ENCODE measurements at places on chromosomes 12 and 14. TPM values are rescaled to one million over a fixed set of nuclear protein-coding genes. Genes with fewer than 3 reads are reported as not detected.

DNA sequence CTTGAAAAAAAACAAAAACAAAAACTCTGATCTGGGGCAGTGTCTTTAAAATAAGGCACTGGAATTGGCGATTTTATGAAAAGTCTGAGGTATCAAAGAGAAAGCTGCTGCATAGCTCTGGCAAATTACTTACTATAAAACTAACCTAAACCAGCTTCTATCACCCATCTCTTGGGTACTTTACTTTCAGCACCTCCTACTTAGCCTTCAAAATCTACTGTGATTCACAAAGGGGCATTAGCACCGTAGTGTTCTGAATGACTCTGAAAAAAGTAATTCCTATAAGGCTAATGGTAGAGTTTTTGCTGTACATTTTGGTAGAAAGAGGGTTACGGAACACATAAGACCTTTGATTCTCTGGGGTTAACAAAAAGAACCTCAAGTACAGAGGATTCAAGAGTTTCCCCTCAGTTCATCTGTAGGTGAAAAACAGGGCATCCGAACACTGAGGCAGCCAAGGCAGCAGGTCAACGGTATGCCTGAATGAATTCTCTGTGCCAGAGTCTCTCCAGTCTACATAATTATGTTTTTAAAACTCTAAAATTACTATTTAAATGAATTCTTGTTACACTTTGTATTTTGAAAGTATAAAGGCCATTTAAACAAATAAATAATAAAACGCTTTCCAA lies 101.5 kb downstream of the ELK3 start:
- no peak for DNase-seq
- H3K27ac ChIP-seq = no peak overlapping the region
- no peaks in the 10 kb centered on the region for H3K4me1 ChIP-seq
- no peak overlapping the region for H3K4me3 ChIP-seq

PZP gene
- polyA plus RNA-seq = 0.06 TPM

DNA sequence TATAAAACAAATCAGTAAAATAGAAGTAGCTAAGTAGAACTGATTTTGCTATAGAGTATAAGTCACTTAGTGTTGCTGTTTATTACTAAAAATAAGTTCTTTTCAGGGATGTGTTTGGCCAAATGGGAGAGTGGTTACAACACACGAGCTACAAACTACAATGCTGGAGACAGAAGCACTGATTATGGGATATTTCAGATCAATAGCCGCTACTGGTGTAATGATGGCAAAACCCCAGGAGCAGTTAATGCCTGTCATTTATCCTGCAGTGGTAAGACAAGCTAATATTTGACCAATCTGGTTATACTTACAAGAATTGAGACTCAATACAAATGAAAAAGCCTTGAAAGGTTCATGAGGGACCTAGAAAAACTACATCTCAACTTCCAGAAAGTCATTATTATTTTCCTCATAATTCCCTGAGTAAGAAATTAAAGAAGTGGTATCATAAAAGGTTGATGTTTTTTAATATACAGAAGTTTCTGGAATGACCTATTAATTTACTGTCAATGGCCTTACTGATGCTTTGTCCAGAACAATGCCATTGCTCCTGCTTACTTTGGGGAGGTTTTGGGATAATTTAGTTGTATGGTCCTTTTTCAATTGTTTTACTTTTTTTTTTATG lies 1.9 kb downstream of the LYZ start:
- no peaks in the 10 kb centered on the region for H3K27me3 ChIP-seq
- no peaks in the 10 kb centered on the region for H3K4me1 ChIP-seq
- peak overlapping the region; percentile 9 for H3K4me3 ChIP-seq
- DNase-seq = no peak

DNA sequence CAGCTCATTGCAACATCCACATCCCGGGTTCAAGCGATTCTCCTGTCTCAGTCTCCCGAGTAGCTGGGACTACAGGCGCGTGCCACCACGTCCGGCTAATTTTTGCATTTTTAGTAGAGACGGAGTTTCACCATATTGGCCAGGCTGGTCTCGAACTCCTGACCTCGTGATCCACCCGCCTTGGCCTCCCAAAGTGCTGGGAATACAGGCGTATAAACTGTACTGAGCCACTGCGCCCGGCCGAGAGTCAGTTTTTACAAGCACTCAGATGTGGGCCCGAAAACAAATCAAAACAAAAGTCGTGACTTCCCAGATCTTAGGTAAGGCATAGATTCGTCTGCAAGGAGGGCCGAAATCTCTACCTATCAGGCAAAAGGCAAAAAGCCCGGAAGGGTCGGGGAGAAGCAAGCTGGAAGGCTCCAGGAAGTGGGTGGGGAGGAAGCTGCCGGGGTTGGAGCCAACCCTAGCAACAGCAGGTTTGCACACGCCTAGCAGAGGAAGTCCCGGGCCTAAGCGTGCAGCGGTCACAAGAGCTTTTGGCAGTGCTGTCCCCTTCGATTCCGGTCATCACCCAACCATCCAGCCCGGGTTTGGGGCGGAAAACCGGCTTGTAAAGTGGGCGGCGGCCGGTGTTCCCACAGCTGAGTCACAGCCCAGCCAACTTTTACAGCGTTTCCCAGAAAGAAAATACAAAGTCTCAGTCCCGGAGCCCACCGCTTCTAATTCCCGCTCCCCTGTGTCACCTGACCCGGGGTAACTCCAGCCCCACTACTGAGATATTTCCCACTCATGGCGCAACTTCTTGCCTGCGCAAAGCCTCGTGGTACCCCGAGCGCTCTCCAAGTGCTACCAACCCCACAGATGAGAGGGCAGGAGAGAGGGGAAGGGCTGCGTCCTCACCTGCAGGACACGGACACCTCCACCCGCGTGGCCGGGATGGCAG lies 583 bp downstream of the CPNE8 start:
- no peaks in the 10 kb centered on the region for H3K36me3 ChIP-seq
- no peaks in the 10 kb centered on the region for H3K27me3 ChIP-seq

LTBR gene
- polyA plus RNA-seq = 14.4 TPM

BCL11B gene
- polyA plus RNA-seq = 1.5 TPM

KRT78 gene
- polyA plus RNA-seq = not detected

DNA sequence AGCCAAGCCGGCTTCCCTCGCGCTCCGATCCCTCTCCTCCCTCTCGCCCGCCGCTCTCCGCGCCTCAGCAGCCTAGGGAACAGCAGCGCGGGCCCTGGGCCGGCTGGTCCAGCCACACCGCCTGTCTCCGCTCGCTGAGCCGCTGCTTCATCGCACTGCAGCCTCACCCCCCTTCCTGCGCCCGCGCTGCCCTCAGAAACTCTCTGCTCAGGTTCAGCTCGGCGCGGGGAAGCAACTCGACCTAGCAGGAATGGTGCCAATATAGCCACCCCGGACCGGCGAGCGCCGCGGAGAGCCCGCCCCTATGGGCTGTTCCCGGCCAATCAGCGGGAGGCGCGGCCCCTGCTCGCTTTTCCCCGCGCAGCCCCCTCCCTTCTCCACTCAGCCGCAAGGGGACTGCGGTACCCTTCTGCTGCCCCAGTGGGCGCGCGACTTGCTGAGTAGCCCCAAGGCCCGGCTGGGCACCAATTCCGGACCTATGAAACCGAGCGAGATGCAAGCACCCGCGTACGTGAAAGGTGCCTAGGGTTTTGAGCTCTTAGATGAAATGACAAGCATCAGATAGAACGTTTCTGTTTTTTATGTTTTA lies at the start of gene ADAMTS20:
ADAMTS20 (minus strand) TSS at position 233 of the 589 bp plus-strand sequence. CDS start 282 bp downstream, outside the sequence.
- DNase-seq = no peak
- no peak within 1 kb of the TSS for H3K27ac ChIP-seq
- H3K27me3 ChIP-seq = peaks cover 27% of the 10 kb centered on the region
- no peaks in the 10 kb centered on the region for H3K36me3 ChIP-seq
- no peaks in the 10 kb centered on the region for H3K4me1 ChIP-seq
- H3K4me3 ChIP-seq = no peak within 1 kb of the TSS

DNAI7 gene
- 0.03 TPM for polyA plus RNA-seq

DNA sequence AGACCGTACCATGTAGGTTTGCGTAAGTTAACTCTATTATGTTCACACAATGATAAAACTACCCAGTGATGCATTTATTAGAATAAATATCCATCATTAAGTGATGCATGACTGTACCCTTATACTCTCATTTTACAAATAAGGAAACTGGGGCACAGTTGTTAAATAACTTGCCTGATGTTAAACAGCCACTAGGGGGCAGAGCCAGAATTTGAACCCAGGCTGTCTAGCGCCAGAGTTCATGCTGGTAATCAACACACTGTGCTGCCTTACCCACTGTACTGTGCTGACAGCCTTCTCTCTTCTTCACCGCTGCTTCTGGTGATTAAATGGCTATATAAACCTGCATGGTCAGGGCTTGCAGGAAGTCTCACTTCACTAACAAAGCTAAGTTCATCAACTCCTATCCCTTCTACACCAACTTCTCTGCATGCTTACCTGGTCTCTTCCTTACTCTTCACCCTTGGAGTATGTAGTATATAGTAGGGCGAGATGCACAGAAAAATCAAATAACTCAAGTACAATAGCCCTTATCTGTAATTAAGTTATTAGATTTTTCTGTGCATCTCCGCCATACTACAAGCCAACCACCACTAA lies 43.6 kb upstream of the APPL2 start:
- DNase-seq = no peak
- H3K36me3 ChIP-seq = no peaks in the 10 kb centered on the region
- H3K4me3 ChIP-seq = no peak overlapping the region
- H3K4me1 ChIP-seq = no peaks in the 10 kb centered on the region
- H3K27me3 ChIP-seq = no peaks in the 10 kb centered on the region

- no peak overlapping the region for H3K27ac ChIP-seq
- H3K4me3 ChIP-seq = no peak overlapping the region
- H3K4me1 ChIP-seq = no peaks in the 10 kb centered on the region
Observed at GRCh38 chr14:92247341-92247740, 75.6 kb upstream of the SLC24A4 start.

DNA sequence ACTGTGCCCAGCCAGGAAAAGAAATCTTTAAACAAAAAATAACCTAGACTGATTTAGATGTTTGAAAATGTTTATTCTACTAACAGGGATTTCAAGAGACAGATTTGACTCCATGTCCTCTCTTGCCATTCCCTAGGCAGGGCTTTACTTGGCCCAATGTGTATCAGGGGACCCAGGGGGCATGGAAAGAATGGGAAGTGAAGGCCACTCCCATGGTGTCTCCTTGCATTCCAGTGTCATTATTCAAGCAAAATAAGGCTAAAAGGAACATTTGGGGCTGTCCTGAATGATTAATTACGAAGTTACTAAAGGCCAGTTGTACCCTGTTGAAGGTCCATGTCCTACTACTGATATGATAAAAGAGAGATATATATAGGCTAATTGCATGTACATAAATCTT lies 151.9 kb upstream of the ATF7IP start:
- H3K27me3 ChIP-seq = no peaks in the 10 kb centered on the region
- H3K4me3 ChIP-seq = no peak overlapping the region
- peaks cover 10% of the 10 kb centered on the region for H3K4me1 ChIP-seq
- H3K36me3 ChIP-seq = no peaks in the 10 kb centered on the region

GZMB gene
- 14.4 TPM for polyA plus RNA-seq

DNA sequence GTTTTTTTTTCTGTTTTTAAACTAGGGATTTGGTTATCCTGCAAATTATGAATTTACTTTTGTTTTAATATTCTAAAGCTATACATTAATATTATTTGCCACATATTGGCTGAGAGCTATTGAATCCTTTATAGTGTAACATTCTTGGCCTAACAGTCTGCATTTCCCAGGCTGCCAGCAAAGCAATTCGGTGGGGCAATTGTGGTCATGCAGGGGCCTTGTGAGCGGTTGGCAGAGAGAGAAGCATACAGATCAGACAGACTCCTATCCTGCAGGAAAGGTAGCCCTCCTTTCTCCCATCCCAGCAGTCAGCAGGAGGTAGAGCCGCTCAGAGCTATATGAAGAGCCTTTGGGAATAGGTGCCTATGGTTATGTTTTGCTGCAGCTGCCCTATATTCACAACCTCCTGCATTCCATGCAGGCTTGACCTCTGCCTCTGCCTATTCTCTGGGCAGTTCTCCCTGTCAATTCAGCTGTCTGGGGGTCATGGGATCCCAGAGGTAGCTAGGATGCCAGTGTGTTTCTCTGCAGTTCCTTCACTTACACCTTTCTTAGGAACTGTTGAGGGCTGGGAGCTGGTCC lies 144.7 kb downstream of the GPHN start:
- no peaks in the 10 kb centered on the region for H3K4me1 ChIP-seq
- H3K4me3 ChIP-seq = no peak overlapping the region
- H3K27me3 ChIP-seq = no peaks in the 10 kb centered on the region
- no peak overlapping the region for H3K27ac ChIP-seq

DNA sequence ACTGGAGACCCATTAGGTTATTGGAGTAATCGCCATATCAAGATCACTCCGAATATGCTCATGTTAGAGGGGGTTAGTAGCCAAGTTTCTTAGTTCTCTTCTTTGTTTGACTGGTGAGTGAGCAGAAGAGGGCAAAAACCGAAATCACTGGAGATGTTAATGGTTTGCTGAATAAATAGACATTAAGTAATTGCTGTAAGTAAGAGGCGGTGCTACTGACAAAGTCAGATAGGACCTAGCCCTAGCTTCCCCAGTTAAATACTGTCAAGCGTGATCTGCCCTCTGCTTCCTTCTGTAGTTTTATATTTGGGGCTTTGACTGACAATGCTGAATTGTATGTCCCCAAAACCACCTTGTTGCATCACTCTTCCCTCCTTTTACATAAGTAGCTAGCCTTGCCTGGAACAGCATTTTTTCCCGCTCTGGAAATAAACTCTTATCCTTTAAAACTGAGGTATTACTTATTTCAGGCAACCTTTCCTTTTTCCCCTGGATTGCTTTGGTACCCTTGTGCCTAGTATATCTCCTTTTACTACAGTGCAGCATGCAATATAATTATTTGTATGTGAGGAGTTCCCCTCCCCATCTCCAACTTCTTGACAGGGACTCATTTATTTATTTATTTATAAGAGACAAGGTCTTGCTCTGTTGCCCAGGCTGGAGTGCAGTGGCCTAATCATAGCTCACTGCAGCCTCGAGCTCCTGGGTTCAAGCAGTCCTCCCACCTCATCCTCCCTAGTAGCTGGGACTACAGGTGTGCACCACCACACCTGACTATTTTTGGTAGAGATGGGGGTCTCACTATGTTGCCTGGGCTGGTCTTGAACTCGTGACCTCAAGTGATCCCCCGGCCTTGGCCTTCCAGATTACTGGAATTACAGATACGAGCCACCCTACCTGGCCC lies 1.4 kb downstream of the SNRPF start:
- peaks cover 33% of the 10 kb centered on the region for H3K4me1 ChIP-seq
- H3K27me3 ChIP-seq = no peaks in the 10 kb centered on the region
- H3K4me3 ChIP-seq = peak overlapping the region; percentile 90
- H3K36me3 ChIP-seq = peaks cover 20% of the 10 kb centered on the region
- DNase-seq = no peak

DNA sequence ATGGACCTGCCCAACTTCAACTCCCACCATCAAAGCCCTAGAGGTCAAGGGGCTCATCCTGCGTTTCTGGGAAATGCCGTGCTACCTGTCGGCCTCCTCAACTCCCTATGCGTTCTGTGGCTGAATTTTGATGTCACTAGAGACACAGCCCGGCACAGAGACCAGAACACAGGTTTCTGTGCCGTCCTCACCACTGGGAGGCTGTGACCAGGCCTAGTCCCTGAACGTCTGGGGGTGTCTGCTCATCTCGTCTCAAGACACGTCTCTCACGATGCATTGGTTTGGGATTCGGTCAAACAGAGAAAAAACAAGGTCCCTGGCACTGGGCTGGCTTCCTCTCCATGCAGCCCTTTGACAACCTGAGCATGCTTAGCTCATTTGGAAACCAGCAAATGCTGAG lies 33.5 kb downstream of the SLC15A4 start:
- no peak overlapping the region for H3K4me3 ChIP-seq
- H3K27me3 ChIP-seq = no peaks in the 10 kb centered on the region
- DNase-seq = peak; percentile 53
- peaks cover 59% of the 10 kb centered on the region for H3K4me1 ChIP-seq
- H3K27ac ChIP-seq = no peak overlapping the region

All from spleen (tissue), 13 donors.